ENCODE measurements at places on chromosomes 4 and X.

DNA sequence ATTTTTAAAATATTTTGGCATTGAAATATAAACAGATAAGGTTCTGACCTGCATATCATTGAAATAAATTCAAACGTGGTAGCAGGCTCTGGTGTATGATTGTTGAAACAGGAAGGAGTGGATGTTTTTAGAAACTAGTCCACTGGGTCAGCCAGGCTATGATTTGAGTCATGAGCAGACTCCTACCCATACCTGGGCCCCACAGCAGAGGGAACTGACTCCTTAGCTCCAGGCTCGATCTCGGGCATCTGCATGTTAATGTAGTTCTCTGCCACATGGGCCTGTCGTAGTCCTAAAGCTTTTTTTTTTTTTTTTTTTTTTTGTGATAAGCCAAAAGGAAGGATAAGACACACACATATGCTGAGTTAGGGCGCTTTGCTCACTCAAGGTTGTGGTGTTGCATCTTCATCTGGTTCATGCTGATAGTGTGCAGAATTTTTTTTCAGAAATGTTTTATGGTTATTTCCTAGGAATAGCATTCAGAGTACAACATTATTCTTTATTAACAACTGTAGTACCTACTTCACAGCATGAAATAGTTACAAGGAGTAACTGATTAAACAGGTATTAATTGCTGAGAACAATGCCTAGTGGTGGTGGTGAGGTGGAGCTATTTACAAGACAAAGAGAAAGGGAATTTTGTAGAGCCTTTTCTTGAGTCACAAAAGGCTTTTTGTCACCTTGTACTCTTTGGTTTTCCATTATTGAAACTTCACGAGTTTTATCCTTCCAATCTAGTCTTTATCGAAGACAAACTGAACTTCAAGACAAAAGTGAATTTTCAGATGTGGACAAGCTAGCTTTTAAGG, 27.3 kb downstream of the OFD1 start:
- no peak for DNase-seq

- DNase-seq, result peak; percentile 33
These were observed 294.5 kb downstream of the PDGFC start for GRCh38 chr4:156677131-156677531.

GRCh38 chrX:15173411-15173810, 96.5 kb downstream of the ASB9 start:
- no peak for DNase-seq

- DNase-seq, result no peak
These were observed 26.9 kb upstream of the PASD1 start for GRCh38 chrX:151536571-151536970.

DNA sequence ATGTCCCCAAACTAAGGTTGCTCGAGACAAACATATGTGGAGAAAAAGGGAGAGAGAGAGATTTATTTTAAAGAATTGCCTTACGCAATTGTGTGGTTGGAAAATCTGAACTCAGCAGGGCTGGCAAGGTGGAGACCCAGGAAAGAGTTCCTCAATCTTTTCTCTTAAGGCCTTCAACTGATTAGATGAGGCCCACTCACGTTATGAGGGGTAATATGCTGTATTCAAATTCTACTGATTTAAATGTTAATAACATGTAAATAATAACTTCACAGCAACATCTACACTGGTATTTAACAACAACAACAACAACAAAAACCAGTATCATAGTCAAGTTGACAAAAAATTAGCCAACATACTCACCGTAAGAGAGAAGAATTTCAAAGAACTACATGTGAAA, 14.6 kb downstream of the SERPINA7 start:
- DNase-seq, result no peak

DNA sequence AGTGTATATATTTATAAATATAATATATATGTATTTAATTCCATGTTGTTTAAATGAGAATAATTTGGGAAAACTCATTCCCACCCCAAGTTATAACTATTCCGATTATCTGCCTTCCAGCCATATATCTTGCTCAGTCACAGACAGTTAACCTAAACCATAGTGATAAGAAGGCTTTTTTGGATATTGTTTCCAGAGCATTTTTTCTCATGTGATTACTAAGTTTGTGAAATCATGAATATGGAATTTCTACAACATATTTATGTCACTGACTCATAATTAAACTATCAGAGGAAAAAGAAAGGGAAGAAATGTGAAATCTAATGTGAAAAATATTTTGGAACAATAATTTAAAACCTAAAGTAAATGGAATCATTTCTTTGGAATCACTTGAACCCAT, 1163.5 kb upstream of the PABPC4L start:
- no peak for DNase-seq

DNA sequence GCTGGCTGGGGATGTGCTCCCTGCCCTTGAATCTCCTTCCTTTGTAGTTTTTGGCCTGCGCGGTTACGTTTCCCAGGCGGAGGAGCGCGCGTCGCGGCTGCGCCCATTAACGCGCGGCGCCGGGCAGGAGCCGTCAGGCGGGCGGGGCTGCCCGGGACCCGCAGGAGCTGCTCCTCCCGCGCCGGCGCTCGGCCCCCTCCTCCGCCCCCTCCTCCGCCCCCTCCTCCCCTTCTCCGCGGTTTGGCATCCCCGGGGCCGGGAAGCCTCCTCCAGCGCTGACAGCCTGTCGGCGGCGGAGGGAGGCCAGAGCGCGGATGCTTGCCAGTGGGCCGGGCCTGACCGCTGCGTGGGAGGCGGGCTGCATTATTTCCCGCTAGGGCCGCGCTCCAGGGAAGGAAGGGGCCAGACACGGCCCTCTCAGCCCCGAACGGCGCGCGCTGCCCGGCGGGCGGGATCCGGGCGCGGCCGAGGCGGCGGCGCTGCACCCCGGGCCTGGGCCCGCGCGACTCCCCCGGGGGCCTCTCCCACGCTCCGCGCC, at the start of gene DCLK2:
TSS of gene DCLK2 (plus strand) at position 405 of the 538 bp plus-strand sequence. CDS start 583 bp downstream, outside the sequence.
- DNase-seq, result peak; percentile 31
